Activated T-cell treated with anti-CD3 and anti-CD28 coated beads for 1 hour (primary cell): ENCODE measurements at places on chromosomes 6 and 20.

DNA sequence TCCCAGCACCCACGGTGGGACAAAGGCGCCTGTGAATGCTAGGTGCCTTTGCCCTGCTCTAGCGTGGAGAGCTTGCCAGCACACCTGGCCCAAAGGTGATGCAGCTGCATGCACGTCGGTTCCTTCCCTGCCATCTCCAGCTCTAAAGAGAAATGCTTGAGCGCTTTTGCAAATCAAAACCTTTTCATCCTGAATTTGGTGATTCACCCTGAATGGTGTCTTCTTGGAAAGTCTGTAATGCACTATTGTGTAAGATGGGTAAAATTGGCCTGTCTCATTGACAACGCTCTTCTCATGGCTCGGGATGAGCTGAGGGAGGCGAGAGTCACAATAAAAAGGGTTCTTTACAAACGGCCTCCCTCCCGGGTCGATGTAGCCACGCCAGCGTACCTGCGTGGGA, 103.1 kb upstream of the ID4 start:
- DNase-seq, result no peak

- DNase-seq, result no peak
Observed at GRCh38 chr6:136548582-136549299, 1.5 kb downstream of the MAP7 start.

DNA sequence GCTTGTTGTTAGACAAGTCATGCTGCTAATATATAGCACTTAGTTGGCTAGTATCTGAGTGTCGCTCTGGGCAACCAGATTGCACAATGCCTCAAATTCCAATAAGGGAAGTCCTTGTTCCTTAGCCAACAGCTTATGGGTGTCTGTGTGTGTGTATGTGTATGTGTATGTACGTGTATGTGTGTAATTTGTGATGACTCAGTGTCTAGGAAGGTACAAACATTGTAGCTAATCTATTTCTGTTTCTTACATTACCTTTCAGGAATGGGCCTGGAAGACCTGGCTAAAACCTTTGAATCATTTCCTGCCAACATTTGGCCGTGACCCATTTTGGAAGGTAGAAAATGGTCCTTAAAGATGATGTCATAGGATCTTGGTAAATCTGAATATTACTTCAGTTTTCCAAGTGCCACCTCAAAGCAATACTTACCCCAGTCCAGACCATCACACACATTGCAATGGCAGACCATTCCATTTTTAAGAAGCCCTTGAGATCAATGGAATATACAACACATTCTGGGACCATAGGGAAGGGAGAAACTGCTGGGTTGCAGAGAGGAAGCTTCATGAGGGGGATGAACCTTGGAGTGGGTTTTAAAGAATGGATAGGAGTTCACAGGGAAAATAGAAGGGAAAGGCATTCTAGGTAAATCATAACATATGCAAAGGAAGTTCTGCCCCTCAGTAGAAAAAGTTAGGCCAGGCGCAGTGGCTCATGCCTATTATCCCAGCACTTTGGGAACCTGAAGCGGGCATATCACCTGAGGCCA, 25.1 kb downstream of the NEDD9 start:
- no peak for DNase-seq

- DNase-seq, result peak; percentile 41
Observed at GRCh38 chr6:4210629-4211419, 75.4 kb upstream of the ECI2 start.

DNA sequence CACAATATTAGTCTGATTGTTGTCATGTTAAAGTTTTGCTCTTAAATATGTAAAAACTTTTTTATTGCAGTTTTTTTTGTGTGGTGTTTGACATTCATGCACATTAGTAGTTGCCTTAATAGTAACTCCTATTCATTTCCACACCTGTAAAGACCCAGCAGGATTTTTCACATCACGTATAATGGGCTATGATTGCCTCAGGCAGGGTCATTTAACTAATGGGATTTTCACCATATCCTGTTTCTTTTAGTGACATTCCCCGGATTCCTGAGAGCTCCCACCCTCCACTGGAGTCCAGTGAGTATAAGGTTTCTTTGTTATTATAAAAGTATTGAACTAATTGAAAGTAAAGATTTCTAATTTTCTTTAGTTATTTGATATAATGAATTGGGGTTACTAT, 359.2 kb downstream of the RIMS1 start:
- DNase-seq, result no peak

DNA sequence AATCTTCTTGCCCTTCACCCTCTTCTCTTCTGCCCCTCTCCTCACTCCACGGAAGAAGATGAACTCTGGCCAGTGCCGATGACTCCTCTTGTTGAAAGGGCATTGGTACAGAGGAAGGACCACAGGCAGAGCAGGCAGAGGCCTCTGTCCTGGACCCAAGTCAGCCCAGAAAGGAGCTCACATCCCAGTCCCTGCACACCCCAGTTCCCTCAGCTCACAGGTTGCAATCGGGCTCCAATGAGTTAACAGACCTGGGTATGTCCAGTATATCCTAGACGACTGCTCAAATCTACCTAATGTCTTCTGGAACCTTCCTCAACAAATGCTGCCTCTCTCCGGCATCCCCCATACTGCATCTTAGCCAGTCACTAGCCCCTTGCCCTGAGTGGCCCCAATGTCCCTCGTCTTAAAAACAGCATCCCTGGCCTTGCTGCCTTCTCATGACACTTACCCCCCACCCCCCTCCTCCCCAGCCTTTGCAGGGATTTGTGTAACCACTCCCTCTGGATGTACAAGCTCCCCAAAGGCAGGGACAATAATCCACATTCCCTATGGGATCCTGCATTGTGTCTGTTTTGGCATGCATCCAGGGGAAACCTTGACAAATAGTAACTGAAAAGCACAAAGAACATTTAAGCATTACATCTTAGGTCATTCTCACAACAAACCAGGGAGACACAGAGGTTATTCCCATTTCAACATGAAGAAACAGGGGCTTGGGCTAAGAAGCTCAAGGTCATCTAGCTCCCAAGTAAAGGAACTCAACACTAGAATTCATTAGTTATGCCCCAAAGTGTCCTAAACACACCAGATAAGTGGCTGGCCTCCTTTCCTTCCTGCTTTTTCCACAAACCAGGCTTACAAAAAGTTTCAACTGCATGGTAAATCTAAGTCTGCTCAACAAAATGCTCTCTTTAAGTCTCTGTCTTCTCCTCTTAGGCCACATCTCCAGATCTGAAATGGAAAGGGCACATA, 45.1 kb downstream of the TRERF1 start:
- DNase-seq, result no peak

DNA sequence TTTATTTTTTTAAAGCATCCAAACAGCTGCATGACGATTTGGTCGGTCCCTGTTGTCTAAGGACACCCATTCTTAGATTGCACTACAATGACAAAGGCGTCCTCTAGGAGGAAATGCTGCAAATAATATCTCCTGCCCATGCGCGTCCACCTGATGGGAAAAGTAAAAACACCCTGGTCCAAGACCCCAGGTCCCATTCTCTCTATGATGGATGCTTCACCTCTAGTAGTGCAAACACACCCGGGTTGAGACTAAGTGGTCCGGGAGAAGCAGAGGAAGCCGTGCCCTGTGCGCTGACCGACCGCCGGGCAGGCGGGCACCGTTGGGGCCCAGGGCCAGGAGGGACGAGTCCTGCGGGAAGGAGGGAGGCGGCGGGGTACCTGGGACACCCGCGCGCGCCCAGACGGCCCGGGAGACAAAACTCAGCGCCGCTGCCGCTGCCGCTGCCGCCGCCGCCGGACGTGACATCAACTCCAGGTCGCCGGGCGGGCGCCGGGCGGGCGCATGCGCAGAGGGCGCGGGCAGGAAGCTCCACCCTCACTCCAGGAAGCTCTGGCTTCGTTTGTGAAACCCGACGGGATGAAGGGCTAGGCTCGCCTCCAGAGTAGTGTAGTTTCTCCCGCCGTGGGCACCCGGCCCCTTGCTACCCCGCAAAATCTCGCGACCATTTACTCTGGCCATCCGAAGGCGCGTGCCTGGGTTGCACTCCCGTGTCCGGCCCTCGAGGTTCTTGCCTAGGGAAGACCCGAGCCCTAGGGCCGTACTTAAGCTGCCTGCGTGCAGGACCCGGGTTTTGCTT, at the start of gene TBC1D7:
TBC1D7 (minus strand) TSS at position 462 of the 799 bp plus-strand sequence. CDS start 1,639 bp downstream, outside the sequence.
- DNase-seq, result peak; percentile 87

DNA sequence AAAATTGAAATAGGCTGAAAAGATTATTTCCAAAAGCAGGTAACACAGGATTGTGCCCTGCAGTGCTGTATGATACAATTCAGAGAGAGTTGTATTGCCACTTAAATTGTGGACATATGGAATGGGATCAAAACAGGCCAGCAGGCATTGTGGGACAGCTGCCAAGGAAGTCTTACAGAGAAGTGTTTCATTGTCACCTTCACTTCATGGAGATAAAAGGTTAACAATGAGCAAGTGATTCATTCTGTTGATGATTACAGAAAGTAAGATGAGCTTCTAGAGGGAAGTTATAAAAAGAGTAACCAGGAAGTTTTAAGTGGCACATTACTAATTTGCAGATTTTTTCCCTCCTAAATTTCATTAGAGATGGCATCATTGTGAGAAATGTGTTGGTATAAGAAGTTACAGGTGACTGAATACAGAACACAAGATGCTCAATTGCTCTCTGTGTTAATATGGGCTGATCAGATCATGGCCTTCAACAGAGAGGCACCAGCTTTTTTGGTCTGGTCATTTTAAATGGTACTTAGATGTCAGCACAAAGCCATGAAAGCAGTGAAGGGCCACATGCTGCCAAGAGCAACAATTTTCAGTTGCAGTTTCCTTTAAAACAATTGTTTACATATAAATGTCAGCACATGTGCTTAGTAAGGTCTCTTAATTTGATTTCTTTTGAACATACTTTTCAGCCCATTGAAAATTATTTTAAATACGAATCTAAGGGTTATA, 402.5 kb upstream of the FKBP1C start:
- DNase-seq, result no peak

- no peak for DNase-seq
Observed at GRCh38 chr6:49888742-49889431, 22.6 kb upstream of the CRISP1 start.

- DNase-seq, result no peak
Observed at GRCh38 chr6:128600397-128600951, 80.1 kb upstream of the PTPRK start.

DNA sequence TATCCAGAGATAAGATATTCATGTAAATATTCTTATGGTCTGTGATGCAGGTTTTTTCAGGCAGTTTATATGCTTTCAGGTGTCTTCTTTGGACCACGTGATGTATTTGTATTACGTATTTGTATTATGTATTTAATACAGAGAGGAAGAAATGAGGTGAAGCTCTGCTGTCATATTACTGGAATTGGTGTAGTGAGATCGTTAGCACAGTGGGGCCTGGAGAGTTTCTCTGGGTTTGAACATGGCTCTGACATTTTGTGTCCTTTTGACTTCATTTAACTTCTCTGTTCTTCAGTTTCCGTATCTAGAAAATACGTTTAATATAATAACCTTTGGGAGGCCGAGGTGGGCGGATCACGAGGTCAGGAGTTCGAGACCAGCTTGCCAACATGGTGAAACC, 1.6 kb upstream of the PRIM2 start:
- no peak for DNase-seq

- no peak for DNase-seq
Observed at GRCh38 chr6:155958550-155958949, 502.9 kb upstream of the NOX3 start.

DNA sequence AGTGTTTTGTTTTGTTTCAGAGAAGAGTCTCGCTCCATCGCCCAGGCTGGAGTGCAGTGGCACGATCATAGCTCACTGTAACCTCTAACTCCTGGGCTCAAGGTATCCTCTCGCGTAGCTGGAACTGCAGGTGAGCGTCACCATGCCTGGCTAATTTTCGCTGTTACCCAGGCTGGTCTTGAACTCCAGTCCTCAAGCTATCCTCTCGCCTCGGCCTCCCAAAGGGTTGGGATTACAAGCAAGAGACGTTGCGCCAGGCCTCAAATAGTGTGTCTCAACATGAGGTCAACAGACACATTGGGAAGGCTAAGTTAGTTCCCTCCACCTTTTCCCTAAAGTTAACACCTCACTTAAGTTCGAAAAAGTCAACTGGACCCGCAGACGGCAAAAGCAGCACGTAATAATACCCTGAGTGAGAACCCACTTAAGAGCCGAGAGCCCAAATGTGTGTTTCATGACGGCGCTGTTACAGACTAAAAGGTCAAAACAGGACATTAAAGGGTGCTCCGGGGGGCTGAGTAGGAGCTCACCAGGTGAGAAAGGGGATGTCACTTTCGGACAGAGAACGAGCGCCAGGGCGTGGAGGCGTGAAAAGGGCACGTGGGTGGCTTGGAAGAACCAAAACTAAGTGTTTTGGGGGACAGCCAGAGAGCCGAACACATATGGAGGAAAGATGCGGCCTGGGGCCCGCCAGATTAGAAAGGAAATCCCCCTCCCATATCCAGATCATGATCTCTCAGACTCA, 499 bp downstream of the TTI1 start:
- no peak for DNase-seq

- no peak for DNase-seq
Observed at GRCh38 chr20:54229566-54230160, 21.8 kb downstream of the PFDN4 start.

GRCh38 chr20:362271-363254, 15.7 kb downstream of the NRSN2 start:
- no peak for DNase-seq

GRCh38 chr6:137550535-137550934, 56.3 kb upstream of the OLIG3 start:
- DNase-seq, result no peak

GRCh38 chr20:41027366-41027765, 1.3 kb upstream of the TOP1 start:
- no peak for DNase-seq

GRCh38 chr6:71510057-71510713, 221.6 kb downstream of the OGFRL1 start:
- no peak for DNase-seq

DNA sequence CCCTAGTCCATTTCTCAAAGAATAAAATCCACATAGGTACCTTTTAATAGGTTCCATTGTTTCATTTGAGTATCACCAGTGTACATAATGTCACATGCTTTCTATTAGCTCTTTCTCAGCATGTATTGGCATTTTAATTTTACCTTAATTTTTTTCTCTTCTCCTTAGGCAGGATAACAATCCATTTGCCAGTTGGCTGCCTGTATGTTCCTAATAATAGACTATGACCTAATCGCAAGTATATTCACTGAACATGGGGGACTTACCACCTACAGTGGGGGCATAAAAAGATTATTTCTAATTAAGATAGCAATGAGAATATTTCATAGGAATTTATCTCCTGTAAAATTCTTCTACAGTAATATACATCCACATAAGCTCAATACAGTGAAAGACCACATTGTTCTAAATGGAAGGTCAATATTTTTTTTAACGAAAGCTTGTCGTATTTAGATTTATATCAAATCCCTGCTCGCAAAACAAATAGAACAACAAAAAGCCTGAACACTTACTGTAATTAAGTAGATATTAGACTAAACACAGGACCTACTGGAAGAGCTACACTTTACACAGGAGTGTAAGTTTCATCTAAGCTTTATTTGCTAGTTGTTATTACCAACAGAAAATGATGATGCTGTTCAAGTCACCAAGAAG, 76.4 kb downstream of the OGFRL1 start:
- no peak for DNase-seq
